ENCODE measurements at places on chromosomes 4 and X.
A peak's percentile ranks its signal among the peaks of the same experiment; 100 is the strongest.

DNA sequence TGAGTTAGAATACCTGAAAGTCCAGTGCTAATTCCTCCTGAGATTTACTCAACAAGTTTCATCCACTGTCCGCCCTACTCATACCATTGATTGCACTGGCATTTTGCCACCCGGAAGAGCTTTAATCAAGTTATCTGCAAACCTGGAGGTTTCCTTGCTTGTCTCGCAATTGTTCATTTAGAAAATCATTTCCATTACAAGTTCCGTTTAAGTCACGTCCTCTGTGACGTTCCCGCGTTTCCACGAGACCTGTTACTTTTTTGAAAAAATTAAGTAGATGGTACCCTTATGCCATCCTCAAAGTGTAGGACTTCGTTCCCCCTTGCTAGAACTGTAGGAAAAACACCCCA is 761 bp upstream of the FRYL start:
- H3K27me3 ChIP-seq: no peaks in the 10 kb centered on the region
- H3K4me3 ChIP-seq: peak overlapping the region; percentile 96
- H3K36me3 ChIP-seq: no peaks in the 10 kb centered on the region
- DNase-seq: peak; percentile 41

GRCh38 chr4:164408831-164409230 is 345.1 kb upstream of the SMIM31 start:
- H3K4me3 ChIP-seq: no peak overlapping the region
- DNase-seq: no peak
- no peaks in the 10 kb centered on the region for H3K36me3 ChIP-seq
- H3K27ac ChIP-seq: no peak overlapping the region
- H3K4me1 ChIP-seq: no peaks in the 10 kb centered on the region
- peaks cover 2% of the 10 kb centered on the region for H3K27me3 ChIP-seq

GRCh38 chrX:107565931-107566603 is 62.2 kb upstream of the PRPS1 start:
- no peaks in the 10 kb centered on the region for H3K36me3 ChIP-seq
- H3K4me3 ChIP-seq: no peak overlapping the region
- DNase-seq: no peak
- no peaks in the 10 kb centered on the region for H3K4me1 ChIP-seq

GRCh38 chr4:106503116-106504050 is 134.8 kb upstream of the GIMD1 start:
- H3K4me1 ChIP-seq: peaks cover 5% of the 10 kb centered on the region
- DNase-seq: no peak
- peaks cover 13% of the 10 kb centered on the region for H3K27me3 ChIP-seq
- H3K36me3 ChIP-seq: peaks cover 2% of the 10 kb centered on the region
- no peak overlapping the region for H3K4me3 ChIP-seq

DNA sequence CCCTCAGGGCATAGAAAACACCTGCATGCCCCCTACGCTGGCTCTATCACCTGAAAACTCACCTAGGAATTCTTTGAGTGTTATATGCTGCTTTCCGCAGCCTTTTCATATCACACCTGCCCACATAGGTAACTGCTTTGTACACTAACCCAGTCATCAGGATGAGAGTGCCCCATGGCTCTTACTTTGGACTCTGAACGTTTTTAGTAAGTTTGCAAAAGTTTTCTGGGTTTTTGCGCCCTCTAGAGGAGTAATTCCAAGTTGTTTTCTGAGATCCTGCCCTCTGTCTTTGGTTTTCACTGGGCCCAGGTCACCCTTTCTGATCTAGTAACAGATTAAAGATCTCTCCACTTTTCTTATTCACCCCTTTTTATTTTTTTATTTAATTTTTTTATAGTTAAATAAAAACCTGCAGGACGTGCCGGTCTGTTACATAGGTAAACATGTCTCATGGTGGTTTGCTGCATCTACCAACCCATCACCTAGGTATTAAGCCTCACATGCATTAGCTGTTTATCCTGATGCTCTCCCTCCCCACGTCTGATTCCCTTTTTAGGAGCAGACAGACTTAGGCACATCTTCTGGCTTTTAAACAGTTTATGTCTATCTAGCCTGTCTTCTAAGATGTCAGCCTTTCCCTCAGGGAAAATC is 139.2 kb downstream of the NWD2 start:
- H3K36me3 ChIP-seq: no peaks in the 10 kb centered on the region
- no peak overlapping the region for H3K4me3 ChIP-seq
- no peak for DNase-seq
- H3K27ac ChIP-seq: no peak overlapping the region
- peaks cover 6% of the 10 kb centered on the region for H3K27me3 ChIP-seq
- no peaks in the 10 kb centered on the region for H3K4me1 ChIP-seq

DNA sequence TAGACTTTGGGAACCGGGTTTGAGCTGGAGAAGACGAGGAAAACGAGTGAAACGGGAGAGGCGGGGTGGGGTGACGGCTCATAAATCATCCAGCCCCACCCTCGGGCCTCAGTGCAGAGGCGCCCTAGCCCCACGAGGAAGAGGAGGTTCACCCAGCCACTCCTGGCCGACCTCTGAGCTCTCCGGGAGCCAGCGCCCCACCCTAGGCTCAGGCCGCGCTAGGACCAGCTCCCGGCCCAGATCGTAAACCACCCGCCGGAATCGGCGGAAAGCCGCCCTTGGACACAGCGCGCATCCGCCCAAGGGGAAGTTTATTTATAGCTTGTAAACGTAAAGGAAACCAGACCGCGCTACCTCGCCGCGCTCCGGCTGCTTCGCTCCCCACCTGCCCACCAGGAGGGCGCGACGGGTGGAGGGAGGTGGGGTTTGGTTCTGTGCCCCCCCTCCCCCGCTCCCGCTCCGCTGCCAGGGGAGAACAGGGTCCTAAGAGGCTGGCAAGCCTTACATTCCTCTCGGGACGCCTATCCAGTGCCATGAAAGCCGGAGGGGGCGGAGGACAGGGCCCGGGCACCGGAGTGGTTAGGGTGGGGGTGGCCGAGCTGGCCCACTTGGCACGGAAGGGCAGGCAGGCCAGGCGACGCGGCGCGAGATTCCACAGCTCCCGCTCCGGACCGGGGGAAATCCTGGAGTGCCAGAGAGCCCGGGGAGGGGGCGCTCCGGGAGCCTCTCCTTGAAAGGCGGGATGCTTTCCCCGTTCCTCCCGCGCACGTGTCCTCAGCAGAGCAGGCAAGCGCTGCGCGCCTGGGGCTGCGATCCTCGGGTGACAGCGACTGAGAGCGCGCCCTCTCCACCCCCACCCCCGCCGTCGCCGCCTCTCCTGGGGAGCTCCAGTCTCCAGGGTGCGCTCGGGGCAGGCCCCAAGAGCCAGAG is 84.2 kb downstream of the BCOR start:
- H3K27ac ChIP-seq: peak overlapping the region; percentile 39
- peak; percentile 50 for DNase-seq
- H3K36me3 ChIP-seq: no peaks in the 10 kb centered on the region
- H3K4me3 ChIP-seq: peak overlapping the region; percentile 60
- peaks cover 10% of the 10 kb centered on the region for H3K27me3 ChIP-seq
